ENCODE measurements at places on chromosomes 13 and 19.

DNA sequence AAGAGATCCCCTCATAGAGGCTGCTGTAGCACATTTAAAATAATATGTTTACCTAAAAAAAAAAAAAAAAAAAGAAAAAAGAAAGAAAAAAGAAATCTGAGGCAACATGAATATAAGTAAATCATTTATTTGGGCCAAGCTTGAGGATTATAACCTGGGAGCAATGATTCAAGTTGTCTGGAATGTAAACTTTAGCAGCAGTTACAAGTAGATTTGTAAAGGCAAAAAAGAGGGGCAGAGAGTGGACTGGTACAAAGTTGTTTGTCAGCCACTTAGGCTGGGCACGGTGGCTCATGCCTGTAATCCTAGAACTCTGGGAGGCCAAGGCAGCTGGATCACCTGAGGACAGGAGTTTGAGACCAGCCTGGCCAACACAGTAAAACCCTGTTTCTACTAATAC lies 11.3 kb downstream of the ZNF43 start:
- DNase-seq = no peak

DNA sequence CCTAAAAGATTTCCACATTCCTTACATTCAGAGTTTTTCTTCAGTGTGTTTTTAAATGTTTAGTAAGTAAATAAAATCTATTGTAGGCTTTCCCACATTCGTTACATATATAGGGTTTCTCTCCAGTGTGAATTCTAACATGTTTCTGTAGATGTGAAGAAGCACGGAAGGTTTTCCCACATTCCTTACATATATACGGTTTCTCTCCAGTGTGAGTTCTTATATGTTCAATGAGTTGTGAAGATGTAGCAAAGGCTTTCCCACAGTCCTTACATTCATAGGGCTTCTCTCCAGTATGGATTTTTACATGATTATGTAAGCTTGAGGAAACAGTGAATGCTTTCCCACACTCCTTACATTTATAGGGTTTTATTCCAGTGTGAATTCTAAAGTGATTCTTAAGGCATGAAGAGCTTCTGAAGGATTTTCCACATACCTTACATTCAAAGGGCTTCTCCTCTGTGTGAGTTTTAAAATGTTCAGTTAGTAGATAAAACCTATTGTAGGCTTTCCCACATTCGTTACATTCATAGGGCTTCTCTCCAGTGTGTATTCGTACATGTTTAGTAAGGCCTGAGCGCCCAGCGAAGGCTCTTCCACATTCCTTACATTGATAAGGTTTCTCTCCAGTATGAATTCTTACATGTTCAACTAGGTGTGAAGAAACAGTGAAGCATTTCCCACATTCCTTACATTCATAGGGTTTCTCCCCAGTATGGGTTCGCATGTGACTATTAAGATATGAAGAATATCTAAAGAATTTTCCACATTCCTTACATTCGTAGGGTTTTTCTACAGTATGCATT lies 18.2 kb downstream of the ZNF121 start:
- DNase-seq = no peak

GRCh38 chr13:113856716-113857065 lies 7.2 kb downstream of the GAS6 start:
- no peak for DNase-seq

GRCh38 chr13:46404733-46405100 lies 17.7 kb upstream of the RUBCNL start:
- DNase-seq = no peak

DNA sequence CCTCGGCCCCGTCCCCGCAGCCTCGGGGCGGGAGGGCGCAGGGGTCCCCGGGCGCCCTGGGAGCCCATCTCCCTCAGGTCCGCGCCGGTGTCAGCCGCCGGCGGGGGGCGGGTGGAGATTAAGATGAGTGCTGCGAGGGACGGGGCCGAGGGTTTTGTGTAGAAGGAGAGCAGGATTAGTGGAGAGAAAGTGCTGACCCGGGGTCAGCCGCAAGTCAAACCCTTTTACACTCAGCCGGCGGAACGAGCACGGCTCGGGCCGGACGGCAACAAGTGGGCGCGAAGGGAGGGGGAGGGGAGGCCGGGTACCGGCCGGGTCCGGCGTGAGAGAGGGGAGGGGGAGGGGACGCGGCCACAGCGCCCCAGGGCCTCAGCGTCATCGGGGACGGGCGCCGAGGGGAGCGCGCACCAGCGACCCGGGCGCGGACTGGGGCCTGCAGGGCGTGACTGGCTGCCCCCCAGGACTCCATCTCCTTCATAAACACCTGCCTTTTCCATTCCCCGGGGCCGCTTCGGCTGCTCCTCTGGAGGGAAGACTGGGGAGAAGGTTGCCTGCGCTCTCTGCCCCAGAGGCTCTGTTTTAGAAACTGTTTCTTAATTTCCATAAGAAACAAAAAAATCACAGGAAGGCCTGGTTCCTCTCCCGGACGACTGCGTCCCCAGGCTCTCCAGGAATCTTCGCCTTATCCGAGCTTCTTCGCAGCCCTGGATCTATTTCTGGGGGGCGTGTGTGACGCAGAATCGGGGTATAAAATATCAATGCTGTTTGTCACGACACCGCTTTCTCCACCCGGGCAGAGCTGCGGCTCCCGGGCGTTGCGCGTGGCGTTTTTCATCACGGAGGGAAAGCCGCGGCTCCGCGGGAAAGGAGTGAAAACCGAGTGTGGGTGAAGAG lies 6.5 kb downstream of the SOX1 start:
- no peak for DNase-seq

DNA sequence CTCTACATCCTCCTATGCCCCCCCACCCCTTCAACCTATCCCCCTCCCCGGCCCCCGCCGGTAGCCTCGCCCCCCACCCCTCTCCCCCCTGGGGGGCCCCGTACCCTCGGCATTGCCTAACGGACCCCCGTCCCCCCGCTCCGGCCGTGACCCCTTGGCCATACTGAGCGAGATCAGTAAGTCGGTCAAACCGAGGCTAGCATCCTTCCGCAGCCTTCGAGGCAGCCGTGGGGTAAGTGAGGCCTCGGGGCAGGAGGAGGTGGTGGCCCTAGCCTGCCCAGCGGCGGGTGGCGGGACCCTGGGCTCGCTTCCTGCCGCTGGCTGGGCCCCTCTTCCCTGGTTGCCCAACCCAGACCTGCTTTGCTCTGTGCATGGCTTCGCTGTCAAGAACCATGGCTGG lies 6.5 kb downstream of the TRIP10 start:
- DNase-seq = no peak

GRCh38 chr19:17893766-17894165 lies 22.0 kb downstream of the SLC5A5 start:
- DNase-seq = no peak

DNA sequence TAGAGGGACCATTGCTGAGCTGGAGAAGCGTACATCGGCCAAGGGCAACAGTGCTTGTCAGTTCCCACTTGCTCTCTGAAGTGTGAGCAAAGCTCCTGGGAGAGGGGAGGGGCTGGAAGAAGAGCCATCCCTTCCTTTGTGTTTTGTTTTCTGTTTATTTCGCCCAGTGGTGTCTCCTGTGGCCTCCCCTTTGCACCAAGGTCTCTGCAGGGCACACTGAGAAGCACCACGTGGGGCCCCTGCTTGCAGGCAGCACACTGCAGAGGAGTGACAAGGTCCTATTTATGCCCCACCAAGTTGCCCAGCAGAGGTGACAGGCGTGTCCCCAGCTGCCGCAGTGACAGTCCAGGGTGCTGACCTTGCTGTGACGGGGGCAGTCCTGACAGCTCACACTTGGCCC lies 24.0 kb downstream of the GRIN2D start:
- no peak for DNase-seq

DNA sequence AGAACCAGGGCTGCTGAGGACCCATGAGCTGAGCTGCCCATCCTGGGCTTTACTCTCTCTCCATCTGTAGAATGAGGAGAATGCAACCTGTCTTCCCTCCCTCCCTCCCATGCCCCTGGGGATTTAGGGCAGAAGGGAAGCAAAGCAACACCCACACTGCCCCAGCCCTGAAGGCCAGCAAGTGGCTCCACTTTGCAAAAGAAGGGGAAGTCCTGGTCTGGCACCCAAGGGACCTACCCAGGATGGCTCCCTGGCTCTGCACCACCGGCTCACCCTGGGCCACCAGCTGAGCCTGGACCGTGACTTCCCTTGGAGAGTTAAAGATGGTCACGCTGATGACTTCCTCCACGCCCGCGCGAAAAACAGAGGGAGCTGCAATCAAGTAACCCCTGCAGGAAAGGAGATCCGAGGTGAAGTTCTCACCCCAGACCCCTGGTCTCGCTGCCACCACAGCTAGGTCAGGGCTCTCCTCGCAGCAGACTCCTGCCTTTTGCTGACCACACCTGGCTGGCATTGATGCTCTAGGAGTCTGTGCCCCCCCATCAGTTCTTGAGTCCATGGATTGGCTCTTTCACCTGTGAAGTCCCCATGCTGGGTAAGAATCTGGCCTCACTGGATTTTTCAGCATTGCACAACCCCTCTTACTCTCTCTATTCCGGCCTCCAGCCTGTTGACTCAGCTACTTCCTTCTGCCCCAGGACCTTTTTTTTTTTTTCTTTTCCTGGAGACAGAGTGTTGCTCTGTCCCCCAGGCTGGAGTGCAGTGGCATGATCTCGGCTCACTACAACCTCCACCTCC lies 4.6 kb downstream of the CPAMD8 start:
- DNase-seq = no peak

DNA sequence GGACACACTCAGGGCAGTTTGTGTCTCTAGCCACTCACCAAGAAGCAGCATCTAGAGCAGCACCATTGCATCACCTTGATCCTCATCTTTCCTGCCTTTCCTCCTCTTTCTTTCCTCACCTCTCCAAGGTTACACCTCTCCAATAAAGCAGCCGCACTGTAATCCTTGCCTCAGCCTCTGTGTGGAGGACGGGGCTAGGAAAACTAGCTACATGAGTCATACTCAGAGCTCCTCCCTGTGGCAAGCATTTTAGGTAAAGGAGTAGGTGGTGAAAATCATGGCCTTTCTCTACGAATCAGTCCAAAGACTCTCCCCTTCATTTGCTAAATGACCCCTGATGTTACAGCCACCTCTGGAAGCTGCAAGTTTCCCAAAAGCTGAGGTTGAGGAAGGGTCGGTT lies 108.9 kb downstream of the DNAJC15 start:
- no peak for DNase-seq

GRCh38 chr19:15555759-15556633 lies 47.7 kb downstream of the CYP4F22 start:
- peak; percentile 92 for DNase-seq

DNA sequence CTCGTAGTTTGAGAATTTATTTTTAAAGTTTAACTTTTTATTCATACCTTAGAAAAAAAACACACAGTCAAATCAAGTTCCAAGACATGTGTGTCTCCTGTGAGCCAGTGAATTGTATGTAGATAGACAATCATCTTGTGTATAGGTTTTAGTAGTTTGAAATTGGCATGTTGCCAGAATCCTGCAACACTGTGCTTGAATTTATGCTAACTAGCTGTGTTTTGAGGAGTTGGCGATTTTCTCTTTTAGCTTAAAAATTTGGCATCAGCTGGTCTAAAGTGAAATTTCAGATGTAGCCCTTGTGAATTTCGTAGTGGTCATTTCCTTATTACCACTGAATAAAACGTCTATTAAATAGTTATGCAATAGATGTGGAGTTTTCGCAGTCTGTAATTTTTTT lies 213.2 kb downstream of the ATP8A2 start:
- DNase-seq = no peak

DNA sequence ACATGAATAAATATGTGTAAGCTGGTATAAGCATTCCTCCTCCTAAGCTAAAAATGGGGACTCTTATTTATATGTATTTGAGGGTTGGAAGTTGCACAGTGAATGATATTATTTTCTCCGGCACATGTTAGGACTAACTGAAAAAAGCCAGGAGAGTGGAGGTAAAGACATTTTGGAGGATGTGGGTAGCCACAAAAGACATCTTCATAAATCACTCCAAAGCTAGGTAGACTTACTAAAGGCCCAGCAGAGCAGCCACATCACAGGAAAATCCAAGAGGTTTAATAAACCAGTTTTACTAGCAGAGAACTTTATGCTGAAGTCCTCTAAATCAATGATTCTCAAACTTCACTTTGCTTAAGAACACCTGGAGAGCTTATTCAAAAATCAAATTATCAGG lies 424.7 kb downstream of the KCTD12 start:
- DNase-seq = no peak

DNA sequence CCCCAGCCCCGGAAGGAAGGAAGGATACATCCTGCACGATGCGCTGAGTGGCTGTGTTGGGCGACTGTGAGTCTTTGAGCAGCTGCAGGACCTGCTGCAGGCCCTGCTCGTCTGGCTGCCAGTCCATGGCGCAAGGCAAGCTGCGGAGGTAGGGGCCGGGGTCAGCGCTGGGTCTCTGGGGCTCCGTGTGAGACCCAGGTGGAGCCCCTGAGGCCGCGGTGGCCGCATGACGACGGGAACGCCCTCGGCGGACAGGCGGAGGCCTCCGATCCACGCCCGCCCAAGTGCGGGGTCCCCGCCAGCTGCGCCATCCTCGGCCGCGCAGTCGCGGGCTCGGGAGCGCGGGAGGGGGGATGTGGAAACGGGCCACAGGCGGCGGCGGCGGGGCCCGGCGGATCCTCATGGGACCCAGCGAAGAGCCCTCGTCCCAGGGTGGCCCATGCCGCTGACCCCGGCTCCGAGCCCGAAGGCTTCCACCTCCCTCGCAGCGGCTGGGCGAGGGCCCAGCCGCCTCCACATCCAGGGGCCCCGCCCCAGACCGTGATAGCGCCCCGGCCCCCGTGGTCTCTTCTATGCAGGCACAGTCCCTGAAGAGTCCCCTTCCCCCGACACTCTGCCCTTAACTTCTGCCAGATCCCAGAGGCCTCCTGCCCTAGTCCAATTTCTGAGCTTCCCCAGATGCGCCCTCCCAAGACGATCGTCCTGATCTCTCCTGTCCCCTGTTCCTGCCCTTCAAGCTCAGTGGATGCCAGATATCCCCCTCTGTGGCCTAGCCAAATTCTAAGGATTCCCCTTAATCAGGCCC lies 2.7 kb downstream of the TNPO2 start:
- DNase-seq = no peak

GRCh38 chr13:32802159-32802558 lies 214.1 kb upstream of the KL start:
- DNase-seq = no peak

- no peak for DNase-seq
Measured at GRCh38 chr13:101185606-101186005, 230.7 kb downstream of the NALCN start.

DNA sequence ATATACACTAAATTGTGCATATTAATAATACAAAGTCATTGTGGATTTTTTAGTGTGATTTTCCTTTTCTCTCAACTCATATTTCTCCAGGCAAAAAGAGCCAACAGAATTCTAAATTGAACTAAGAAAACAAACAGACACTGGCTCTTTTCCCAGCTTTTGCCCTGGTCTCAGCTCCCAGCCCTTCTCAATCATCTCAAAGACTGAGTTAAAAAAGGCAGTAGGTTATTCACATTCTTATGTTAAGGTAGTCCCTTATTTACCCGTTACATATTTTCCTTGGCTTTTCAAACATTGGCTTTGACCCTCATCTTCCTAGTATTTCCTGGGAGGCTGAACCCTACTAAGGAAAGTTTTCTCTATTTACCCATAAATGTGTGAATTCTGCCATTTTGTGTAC lies 753.6 kb downstream of the LIG4 start:
- no peak for DNase-seq

DNA sequence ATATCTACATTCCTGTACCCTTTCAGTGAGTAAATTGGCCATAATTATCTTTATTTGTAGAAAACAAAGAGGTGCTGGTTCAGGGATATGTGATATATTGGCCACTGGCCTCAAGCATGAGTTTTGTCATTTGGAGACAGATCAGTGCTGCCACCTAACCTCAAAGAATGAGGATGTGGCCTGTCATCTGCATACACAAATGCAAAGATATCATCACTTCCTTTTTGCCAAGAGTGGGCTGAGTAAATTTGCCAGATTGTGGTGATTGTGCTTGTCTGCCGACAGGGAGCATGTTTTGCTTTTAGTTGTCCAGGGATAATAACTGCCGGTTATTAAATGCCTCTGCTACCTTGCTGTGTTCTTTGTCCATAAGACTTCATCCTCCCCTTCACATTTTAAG lies 44.2 kb downstream of the WASF3 start:
- peak; percentile 20 for DNase-seq
